ENCODE measurements at places on chromosomes 6 and 20.

DNA sequence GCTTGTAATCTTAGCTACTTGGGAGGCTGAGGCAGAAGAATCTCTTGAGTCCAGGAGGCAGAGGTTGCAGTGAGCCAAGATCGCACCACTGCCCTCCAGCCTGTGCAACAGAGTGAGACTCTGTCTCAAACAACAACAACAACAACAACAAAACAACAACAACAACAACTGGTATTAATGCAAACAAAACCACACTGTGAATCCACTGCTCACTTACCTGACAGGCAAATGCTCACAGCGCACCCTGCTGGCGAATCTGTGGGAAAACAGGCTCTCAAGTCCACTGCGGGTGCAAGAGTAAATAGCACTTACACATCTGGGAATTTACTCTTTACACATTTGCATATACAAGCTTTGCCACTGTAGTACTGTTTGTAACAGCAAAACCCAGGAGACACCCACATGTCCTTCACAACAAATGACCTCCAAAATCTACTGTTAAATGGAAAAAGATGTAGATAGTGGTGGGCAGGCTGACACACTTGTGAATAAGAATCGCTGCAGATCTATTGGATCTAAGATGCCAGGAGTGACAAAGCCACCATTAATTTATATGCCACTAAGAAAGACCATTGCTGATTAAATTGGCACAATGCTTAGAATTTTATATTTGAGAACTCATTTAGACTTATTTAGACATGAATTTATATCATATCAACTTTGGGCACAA lies 29.3 kb downstream of the NSFL1C start:
- peak; percentile 71 for DNase-seq

- DNase-seq, result no peak
Measured at GRCh38 chr6:99096170-99096569, 148.4 kb upstream of the FBXL4 start.

- no peak for DNase-seq
Measured at GRCh38 chr6:80969439-80969838, 783.0 kb downstream of the TENT5A start.

- no peak for DNase-seq
Measured at GRCh38 chr20:57829805-57830514, 120.1 kb upstream of the PMEPA1 start.

DNA sequence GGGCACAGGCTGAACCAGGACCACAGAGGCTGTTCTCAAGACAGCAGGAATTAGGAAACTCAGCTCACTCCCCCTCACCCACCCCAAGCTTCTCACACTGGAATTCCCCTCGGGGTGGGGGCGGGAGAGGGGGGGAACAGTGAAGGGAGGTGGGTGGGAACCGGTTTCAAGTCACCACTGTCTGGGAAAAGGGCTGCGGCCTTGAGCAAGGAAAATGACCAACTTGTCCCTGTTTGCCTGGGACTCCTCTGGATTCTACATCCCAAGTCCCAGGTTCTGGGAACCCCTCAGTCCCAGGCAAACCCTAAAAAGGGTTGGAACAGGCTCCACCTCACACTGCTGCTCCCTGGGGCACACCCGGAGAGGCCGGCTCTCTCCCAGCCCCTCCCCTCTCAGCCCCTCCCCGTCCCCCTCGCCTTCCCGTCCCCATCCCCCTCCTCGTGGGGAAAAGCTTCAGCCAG lies 230.7 kb downstream of the TFAP2C start:
- DNase-seq, result no peak

- DNase-seq, result peak; percentile 50
Measured at GRCh38 chr6:29647927-29648642, 8.8 kb upstream of the MOG start.

GRCh38 chr20:14989535-14990290 lies 652.3 kb upstream of the FLRT3 start:
- DNase-seq, result no peak

DNA sequence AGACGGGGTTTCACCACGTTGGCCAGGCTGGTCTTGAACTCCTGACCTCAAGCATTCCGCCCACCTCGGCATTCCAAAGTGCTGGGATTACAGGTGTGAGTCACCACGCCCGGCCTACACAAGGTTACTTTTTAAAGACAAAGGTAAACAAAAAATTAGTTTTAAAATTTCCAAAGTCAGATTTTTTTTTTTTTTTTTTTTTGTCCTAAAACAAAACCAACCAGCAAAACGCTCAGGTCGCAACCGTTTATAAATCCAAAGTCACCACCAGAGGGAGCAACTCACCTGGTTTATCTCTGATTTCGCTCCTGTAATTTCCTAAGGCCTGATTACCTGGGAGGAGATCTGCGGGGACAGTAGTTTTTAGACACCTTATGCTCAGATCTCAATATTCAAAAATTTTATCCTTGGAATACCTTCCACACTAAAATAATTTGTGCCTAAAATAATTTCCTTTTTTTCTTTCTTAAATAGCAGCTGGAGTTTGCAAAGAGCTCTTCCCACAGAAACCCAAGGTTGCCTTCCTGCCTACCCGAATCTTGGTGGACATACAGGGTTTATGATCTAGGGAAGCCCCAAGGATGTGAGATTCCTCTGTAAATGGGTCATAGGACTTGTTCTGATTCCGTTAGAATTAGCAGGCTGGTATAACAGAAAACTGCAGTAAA lies 19.8 kb upstream of the TREM1 start:
- peak; percentile 60 for DNase-seq

DNA sequence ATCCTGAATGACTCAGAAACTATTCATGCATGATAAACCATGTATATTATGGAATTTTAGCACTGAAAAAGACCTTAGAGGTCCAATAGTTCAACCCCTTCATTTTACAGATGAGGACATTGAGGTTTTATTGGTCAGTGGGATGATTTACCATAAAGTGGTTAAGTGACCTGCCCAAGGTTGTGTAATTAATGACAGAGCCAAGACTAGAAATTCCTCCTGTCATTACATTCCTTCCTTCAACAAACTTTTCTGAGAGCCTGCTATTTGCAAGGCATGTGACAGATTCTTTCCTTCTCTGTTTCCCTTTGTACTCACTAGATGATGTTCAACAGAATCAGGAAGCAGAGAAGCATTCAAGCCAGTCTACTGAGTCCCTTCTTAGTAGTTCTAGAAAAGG lies 170.7 kb upstream of the KCNK16 start:
- DNase-seq, result no peak

DNA sequence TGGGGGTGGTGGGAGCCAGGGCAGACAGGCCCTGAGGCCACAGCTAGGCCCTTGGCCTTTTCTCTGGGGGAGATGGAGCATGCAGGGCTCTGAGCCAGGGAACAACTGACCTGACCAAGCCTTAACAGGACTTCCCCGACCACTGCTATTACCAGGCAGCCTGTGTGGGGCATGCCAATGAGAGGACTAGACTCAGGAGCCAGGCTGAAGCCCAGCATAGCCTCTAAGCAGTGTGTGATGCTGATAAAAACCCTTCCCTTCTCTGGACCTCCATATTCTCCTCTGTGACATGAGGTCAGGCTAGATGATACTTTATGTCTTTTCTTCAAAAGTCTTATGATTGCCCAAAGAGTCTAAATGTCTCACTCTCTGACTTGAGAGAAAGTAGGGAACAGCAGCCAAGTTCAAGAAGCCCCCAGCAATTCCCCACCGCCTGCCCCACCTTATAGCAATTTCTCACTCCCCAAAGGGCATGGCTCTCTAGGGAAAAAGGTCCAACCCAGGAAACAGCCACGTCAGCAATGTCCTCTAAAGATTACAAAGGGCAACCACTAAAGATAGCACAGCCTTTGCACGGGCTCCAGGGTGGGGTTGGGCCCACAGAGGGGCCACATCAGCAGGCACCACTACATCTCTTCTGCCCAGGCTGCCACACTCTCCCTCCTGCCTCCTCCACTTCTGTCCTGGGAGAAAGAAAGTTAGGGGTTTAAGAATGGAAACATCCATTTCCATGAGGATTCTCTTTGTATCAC lies 71.3 kb downstream of the TRERF1 start:
- DNase-seq, result no peak

- DNase-seq, result no peak
Measured at GRCh38 chr6:53033764-53034163, 31.4 kb upstream of the FBXO9 start.

GRCh38 chr6:47303861-47304260 lies 5.8 kb downstream of the TNFRSF21 start:
- DNase-seq, result no peak

DNA sequence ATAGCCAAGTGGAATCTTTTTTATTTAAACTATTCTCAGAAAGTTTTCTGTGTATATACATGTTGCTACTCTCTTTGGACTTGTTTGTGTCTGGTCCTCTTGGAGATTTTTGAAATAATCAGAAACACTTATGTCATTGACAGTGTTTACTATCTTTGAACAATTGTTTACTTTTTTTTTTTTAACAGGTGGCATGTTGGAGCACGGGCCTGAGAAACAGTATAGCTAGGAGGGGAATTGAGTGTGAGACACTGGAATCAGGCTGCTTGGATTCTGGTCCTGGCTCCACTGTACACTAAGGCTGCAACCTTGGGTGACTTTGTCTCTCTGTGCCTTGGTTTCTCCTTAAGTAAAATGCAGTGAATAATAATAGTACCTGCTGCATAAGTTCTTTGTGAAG lies 279.6 kb downstream of the PRL start:
- no peak for DNase-seq

GRCh38 chr20:40578961-40579360 lies 110.1 kb downstream of the MAFB start:
- DNase-seq, result no peak

- DNase-seq, result no peak
Measured at GRCh38 chr20:12790859-12791258, 217.9 kb upstream of the SPTLC3 start.

DNA sequence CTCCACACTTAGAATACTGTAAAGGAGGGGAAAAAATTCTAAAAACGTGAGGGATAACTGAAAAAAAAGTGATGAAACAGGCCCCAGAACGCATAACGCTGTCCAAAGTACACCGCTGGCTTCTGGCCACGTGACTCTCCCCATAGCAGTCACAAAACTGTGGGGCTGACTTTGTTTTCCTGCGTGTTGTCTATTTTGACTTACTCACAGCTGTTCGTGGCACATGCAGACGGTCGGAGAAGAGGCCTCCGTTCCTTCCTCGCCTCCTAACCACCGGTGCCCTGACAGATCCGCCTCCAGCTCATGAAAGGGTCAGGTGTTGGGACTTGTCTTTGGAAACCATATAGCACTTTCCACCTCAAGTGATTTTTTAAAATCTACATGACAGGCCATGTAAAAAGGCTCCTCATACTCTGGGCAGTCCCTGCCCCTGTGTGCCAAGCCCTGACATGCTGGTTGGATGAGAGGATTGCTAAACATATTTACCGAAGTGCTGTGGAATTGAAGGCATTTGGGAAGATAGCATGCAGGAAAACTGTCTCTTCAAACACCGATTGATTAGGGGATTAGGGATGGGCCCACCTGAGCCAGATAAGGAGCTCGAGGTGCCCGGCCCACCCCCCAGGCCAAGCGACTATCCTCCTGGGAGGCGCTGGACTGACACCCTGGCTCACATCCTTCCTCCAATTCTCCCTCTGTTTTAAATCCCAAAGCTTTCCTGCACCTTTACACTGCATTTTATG lies 54.8 kb downstream of the DACT2 start:
- no peak for DNase-seq

DNA sequence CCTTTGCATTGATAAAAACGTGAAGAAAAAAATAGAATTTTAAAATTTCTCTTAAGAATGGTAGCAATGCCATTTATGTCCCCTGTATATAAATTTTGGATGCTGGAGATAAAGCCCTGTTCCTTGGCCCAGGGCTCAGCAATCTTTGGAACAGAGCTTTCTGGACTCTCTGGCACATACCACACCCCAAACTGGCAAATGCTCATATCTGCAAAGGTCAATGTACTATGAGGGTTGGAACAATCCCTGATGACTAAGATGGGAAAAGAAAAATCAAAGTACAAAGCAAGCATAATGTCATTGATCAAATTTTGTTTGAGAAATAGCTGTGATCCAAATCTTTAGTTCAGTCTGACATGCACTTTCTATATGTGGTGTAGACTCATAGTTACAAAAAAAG lies 158.1 kb upstream of the HCRTR2 start:
- DNase-seq, result no peak

DNA sequence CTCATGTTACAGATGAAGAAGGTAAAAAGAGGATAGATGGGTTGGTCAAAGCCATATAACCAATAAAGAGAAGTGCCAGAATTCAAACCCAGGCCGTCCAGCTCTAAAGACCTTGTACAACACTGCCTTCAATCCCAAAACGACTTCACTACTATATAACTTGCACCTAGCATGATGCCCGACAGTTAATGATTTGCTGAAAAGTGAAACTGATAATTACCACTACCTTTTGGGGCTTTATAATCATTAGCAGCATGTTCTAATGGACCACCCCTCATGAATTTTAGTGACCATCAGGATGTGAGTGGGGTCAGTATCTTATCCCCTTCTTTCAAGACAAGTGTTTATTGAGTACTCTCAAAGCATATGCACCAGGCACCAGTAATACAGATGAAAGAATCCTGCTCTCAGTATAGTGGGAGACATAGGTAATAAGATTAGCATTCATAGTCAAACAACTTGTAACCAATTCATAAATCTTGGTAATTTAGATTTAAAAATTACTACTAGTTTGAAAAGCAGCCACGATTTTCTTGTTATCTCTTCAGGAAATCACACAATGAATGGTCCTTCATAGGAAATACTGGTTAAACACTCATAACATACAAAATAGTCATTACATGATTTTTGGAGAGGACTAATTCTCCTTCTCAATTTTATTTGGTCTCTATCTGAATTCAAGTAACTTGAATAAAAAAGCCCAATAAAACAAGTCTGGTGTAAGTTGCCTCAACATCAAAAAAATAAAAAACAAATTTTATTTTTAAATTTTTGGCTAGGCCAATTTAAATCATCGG lies 98.0 kb downstream of the EPB41L2 start:
- no peak for DNase-seq

DNA sequence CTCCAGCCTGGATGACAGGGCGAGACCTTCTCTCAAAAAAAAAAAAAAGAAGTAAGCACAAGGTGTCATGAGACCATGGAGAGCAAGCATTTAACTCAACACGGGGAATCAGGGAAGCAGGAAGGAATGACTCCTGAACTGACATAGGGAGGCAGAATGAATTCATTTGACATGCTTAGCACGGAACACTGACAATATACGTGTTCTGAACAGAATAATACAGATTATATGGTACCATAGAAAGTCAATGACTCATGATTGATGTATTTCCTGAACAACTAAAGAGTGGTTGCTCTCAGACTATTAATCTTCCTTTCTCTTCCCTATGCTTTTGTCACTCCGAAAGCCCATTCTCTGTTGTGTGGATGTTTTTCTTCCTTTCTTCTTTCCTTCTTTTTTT lies 20.7 kb upstream of the ASIP start:
- no peak for DNase-seq

GRCh38 chr20:25018425-25018824 lies 25.9 kb upstream of the APMAP start:
- DNase-seq, result no peak

All from WERI-Rb-1 (cell line).